Skin of body (tissue), 3 donors: ENCODE measurements at places on chromosomes 13 and 19. TPM values are rescaled to one million over a fixed set of nuclear protein-coding genes. Genes with fewer than 3 reads are reported as not detected.

Gene FGF22
- total RNA-seq = 1.4 TPM

Gene LRRC63
- total RNA-seq = 0.10 TPM

Gene GNG8
- total RNA-seq = not detected

Gene ATP8B3
- 0.99 TPM for total RNA-seq

Gene FPR3
- total RNA-seq = 2.2 TPM

Gene SIGLEC8
- total RNA-seq = 0.59 TPM

Gene KIR2DL3
- total RNA-seq = not detected

Gene MPND
- total RNA-seq = 5.8 TPM

Gene ZNF77
- total RNA-seq = 5.0 TPM

Gene MEF2B
- 0.49 TPM for total RNA-seq
